ENCODE measurements at places on chromosomes 11 and 22.

DNA sequence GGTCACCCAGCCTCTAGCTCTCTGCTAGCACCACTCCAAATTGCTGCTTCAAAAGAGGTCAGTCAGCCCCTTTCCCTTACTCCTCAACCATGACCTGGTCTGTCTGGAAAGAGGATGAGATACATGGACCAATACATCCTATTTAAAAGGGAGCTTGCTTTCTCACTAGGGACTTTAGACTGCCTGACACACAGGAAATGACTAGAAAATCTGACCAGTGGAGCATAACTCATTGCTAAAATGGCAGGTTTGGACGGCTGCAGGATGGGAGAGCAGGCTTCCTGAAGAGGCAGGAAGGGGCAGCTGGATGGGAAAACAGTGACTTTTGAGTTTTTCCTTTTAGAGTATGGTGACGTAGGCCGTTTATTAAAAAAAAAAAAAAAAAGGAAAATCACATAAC, 25.3 kb downstream of the STIM1 start:
- DNase-seq = no peak

- no peak for DNase-seq
Measured at GRCh38 chr11:76371170-76371569, 9.8 kb downstream of the THAP12 start.

GRCh38 chr11:100970283-100971164, 159.1 kb downstream of the PGR start:
- DNase-seq = no peak

DNA sequence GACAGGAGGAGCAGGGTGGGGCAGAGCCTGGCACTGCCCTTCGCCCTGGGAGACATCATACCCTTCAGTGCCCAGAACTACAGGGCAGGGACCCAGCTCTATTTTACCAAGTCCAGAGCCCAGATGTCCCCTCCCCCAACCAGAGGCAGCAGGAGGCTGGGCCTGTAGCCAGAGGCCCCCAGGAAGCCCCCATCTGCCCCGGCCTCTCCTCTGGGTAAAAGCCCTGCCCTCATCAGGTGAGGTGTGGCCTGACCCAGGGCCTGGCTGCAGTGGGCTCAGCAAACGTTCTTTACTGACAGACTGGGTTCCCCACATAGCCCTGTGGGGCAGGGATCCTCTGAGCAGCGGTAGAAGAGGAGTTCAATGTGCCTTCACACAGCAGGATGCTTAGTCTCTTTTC, 51.8 kb upstream of the SLC22A12 start:
- no peak for DNase-seq

- no peak for DNase-seq
Measured at GRCh38 chr11:98710986-98711385, 309.8 kb upstream of the CNTN5 start.

- no peak for DNase-seq
Measured at GRCh38 chr11:9148727-9149126, 57.3 kb upstream of the SCUBE2 start.

- DNase-seq = peak; percentile 83
Measured at GRCh38 chr22:40009292-40009774, 14.6 kb downstream of the FAM83F start.
